ENCODE measurements at places on chromosomes 6 and 20.

GRCh38 chr20:59662161-59662560, 57.8 kb downstream of the PHACTR3 start:
- DNase-seq: no peak

DNA sequence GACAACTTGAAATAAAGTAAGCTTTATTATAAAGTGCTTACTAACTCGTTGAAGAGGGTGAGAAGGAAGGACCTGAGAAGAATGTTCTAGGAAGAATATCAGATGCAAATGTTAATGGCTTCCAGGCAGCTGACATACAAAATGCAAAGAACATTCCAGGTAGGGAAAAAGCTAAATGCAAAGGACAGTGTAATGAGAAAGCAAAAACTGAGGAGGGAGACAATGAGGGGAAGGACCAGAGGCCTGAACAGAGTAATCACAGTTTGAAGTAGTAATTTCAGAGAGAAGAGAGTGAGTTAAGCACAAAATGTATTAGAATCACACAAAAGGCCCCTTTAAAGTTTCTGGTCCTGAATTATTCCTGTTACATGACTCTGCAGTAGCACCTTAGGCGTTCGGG, 81.3 kb downstream of the HMGCLL1 start:
- no peak for DNase-seq

- no peak for DNase-seq
These were observed at the start of gene APOBEC2 for GRCh38 chr6:41053041-41053440. TSS of gene APOBEC2 (plus strand) at chr6:41053202. CDS start at chr6:41053348, 146 bp downstream.

DNA sequence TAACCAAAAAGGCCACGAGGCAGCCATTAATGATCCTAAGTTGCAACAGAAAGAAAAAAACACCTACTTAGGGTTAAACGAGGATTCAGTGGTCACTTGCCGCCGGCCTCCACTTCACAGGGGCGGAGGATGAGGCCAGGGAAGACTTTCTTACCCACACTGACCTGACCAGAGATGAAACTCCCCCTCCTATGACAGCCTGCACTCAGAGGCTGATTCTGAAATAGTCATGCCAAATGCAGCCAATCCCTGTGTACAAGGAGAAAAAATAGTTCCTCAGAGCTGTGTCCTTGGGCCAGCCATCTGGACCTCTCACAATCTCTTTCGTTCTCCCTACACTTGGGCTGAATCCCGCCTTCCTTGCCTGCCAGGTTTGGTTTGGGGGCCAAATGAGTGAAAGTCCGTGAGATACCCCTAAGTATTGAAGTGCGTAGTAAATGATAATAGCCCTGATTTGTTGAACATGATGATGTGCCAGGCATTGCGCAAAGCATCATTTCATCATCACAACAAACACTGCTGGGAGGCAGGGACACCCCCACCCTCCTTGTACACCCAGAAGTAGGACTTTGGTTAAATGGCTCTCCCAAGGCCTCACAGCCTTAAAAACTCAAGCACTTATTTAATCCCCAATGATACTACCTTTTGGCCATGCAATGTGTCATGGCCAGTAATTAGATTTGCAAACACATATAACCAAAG, 3.2 kb upstream of the IRF4 start:
- DNase-seq: no peak

- DNase-seq: no peak
These were observed 185.3 kb upstream of the AGPAT4 start for GRCh38 chr6:161459008-161459615.

DNA sequence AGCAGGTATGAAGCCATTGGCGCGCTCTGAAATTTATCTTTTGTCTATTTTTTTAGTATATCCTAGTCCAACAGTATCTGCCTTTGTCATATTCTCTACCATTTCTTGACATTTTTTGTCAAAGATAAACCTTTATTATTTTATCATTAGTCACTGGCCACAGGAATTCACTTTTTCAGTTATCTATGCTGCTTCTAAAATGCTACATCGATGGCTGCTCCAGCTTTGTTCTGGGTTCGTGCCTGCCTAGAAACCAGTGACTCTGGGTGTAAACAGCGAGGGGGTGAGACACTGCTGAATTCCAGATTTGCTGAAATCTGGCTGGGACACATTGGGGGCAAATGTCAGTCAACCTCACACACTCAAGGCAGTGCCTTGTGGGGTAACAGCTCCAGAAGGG, 193.4 kb downstream of the CDC5L start:
- no peak for DNase-seq

DNA sequence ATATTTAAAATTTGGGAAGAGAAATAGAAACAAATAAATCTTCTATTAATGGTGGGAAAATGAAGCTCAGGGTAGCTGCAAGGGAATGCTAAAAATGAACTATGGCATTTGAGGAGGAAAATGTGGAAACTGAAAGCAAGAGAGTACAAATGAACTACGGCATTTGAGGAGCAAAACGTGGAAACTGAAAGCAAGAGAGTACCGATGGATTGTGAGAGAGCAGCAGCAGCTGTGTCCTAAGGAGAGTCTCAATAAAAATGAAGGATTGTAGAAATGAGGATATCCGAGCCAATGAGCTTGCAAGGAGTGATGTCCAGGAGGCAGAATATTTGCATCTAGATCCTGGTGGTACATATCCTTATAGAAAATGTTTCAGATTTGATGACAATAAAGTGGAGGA, 547.1 kb upstream of the ZNF337 start:
- DNase-seq: no peak

DNA sequence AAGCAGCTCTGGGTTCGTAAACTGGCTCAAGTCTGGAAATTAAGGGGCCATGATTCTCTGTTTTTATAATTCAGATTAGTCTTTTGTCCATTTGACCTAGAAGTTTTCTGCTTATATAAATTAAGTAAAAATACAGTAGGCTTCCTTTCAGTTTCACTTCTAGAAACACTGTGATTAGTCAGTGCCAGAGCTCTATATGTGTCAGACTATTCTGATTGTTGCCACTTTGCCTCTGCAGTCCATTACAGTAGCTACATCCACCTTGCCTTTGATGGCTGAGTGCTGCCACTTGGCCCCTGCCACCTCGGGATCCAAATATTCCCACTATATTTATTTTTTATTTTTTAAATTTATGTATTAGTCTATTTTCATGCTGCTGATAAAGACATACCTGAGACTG, 7.9 kb downstream of the ZC2HC1B start:
- no peak for DNase-seq

- no peak for DNase-seq
These were observed 91.9 kb downstream of the RNGTT start for GRCh38 chr6:88871498-88871897.

GRCh38 chr20:14481863-14482262, 144.5 kb upstream of the FLRT3 start:
- DNase-seq: no peak

- DNase-seq: no peak
These were observed 703.6 kb upstream of the SLC35B3 start for GRCh38 chr6:9138936-9139335.

DNA sequence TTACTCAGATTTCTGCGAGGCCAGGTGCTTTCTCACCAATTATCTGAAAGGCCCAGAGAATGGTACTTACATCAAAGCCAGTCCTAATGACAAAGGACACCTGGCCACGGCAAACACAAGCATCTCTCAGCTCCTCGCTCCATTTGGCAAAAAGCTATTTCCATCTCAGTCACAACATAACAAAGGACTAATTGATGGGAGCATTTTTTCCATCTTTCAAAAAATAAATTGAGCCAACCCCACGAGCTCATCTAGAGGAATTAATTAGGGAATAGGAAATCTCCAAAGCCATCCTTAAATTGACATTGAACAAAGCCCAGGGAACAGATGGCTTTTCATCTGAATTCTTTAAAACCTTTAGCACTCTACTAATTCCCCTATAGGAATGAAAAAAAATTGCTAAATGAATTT, 236.7 kb downstream of the HAO1 start:
- DNase-seq: no peak

- DNase-seq: no peak
These were observed 552.3 kb upstream of the CITED2 start for GRCh38 chr6:139926711-139927110.

GRCh38 chr20:4483486-4483885, 238.2 kb upstream of the PRND start:
- DNase-seq: no peak

DNA sequence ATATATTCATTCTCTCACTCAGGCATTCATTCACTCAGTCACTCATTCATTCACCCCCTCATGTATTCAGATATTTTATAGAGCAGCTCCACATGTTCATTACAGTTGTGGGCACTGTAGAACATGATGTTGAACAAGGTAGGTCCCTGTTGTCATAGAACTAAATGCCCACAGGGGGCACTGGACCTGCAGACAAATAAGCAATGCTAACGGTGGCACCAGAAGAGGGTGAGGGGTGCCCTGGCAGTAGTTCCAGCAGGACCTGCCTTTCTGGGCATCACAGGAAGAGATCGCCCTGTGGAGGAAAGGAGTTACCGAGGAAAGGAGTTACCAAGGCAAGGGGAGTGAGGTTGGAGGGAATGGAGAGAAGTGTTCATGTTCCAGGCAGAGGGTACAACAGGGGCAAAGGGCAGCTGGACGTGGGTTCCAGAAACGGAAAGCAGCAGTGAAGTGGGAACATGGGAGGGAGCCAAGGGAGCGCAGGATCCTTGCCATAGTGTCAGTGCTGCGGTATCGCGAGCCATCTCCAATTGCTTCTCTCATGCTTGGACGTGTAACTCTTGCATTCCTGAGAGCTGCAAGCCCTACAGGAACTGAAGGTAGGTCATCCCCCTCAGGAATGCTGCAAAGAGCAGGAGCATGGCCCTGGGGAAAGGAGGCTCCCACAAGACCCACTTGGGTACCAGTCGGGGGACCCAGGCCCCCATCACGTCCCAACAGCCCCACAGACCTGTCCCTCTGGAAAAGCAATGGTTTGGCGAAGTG, 128.2 kb downstream of the EDN3 start:
- DNase-seq: no peak

DNA sequence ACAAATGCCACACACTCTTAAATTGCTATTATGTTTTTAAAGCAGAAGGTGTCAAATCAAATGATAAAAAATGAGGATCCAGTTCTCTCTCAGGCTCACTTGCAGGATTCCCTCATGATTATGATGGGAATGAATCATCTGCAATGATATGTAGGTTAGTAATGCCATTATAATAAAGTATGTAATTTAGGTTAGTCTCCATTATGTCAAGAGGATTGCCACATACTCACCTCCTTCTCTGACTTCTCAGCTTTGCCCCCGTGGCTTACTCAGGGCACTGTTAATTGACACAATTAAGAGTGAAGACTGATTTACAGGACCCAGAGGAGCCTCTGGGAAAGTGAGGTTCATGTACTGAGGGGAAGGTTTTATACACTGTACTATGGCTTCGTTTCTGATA, 591.7 kb upstream of the NRSN1 start:
- DNase-seq: no peak

GRCh38 chr6:16420337-16420714, 181.9 kb downstream of the GMPR start:
- no peak for DNase-seq

- no peak for DNase-seq
These were observed 156.9 kb downstream of the VEGFA start for GRCh38 chr6:43926634-43927531.

DNA sequence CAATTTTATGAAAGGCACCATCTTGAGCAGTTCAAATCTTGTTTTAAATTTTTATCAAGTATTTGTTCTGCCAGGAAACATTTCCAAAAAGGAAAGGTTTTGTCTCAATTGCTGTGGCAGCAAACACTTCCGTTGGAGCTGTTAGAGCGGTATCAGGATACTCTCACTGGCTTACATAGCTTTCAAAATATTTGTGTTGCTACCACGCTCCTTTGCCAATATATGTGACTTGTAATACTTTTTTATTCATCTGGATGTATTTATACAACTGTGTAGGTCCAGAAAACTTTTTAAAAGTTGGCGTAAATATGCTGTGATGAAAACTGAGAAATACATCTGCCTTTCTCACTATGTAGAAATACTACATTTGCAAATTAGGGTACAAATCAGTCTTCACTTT, 37.8 kb upstream of the NHSL1 start:
- no peak for DNase-seq

DNA sequence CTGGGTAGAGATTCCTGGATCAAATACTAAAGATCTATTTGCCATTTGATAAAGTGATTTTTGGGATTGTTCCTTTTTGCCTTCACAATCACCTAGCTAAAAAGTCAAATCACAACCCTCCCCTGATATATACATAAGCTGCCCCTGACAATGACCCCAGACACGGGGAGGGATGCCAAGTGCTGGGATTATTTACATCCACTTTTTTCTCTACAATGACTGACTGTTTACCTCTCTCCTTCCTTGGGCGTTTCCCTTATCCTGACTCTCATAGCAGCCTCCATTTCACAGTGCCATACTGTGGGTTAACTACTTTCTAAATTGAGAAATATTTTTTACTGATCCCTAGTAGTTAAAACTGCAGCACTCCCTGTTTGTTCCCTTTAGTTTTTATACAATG, 150.8 kb upstream of the TMEM170B start:
- DNase-seq: no peak

- DNase-seq: no peak
These were observed 248.5 kb downstream of the THBS2 start for GRCh38 chr6:169005166-169005565.

All from stimulated activated CD8-positive, alpha-beta memory T cell treated with anti-CD3 and anti-CD28 coated beads, Interleukin-4, amount 100 ng/mL, for 24 hours (primary cell).